Esophagus mucosa (tissue), 1 donor: ENCODE measurements at places on chromosomes 1 and 21.
A peak's percentile ranks its signal among the peaks of the same experiment; 100 is the strongest.

DNA sequence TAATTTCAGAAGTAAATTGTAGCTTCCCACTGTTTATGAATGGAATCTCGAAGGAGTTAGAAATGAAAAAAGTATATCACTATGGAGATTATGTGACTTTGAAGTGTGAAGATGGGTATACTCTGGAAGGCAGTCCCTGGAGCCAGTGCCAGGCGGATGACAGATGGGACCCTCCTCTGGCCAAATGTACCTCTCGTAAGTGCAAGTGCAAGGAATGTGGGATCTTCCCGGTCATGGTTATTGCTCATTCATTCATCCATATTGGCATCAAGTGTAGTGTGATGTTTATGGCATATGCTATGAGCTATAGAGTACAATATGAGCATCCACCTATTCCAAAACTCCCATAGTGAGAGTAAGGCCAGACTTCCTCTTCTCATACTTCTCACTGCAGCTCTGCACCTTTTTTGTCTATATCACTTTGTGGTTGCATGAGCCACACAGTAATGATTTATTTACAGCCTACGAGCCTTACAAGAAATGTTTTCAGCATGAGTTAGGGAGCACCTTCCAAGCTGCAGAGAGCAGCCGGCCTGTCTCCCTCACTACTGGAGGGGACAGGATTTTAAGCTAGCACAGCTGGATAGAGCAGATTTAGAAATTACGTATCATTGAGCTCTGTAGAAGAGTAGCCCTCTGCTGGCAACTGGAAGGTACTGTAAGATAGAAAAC lies 24.9 kb upstream of the CR1L start:
- ATAC-seq = peak; percentile 78

DNA sequence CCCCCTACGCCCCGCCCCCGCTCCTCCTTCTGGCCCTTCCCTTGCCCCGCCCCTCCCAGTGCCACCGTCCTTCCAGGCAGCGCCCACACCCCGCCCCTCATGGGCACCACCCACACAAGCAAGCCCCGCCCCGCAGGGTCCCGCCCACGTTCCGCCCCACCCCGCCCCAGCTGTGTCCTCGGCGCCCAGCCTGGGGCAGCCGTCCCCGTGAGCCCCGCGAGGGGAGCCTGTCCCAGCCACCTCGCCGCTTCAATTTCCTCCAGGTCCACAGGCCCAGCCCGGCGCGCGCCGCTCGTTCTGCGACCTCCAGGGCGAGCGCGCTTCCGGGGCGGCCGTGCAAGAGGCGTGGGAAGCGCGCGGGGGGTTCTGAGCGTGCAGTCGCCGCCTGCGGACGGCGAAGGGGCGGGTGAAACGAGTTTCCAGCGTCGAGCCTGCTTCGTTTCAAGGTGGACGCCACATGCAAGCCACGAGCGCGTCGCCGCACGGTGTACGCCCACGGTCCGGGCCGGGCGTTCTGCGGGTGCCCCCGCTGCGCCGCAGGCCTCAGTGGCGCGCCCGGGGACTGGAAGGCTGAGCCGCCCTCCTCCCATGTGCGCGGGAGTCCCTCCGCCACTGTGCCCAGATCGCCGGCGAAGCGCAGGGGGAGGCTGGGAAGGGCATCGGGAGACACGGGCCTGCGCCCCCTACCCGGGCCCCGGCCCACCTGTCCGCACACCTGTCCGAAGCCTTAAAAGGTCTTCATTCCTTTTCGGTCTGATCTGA lies 10.8 kb upstream of the FAAP20 start:
- peak; percentile 88 for ATAC-seq

DNA sequence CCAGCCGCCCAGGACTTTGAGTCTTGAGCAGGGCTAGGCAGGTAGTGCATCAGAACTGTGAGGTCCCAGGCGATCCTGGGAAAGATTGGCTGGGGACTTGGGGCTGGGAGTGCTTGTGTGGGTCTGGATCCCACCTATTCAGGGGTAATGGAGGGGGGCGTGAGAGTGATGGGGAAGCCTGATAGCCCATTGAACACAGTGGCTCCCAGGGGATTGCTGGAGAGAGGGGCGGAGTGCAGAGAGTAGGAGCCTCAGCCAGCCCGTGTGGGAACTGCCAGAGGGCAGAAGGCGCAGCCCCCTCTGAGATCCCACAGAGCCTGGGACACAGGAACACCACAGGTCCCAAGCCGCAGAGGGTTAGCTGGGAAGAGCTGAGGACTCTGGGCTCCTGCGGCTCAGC lies 19.3 kb upstream of the PDZK1IP1 start:
- no peak for ATAC-seq

GRCh38 chr1:181905944-181906597 lies 155.4 kb downstream of the ZNF648 start:
- no peak for ATAC-seq

DNA sequence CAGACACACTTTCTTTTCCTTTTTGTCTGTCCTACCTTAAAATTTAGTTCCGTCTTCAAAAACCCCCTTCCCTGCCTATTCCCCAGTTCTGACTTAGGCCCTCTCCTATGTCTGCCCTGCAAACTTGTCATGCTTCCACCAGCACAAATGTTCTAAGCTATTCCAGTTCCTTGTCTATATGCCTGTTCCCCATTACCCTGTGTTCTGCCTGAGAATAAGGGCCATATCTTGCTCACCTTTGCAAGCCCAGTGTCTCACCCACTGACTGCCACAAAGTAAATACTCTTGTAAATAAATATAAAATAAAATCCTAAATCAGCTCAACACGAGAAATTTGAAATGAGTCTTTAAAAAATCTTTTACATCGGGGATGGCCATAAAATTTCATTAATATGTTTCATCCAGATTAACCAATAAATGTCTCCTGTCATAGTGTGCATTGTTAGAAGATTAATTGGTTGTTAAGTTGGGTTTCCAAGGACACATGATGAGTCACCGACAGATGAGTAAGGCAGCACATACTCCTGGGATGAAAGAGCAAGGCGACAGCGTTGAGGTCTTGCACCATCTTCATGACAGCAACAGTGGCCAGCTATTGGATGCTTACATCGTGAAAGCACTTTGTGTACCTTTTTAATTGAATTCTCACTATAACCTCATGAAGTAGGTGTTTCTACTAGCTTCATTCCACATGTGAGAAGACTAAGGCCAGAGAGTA lies 92.6 kb upstream of the NGF start:
- peak; percentile 91 for ATAC-seq

GRCh38 chr1:214902636-214903320 lies 179.8 kb upstream of the KCNK2 start:
- ATAC-seq = no peak

DNA sequence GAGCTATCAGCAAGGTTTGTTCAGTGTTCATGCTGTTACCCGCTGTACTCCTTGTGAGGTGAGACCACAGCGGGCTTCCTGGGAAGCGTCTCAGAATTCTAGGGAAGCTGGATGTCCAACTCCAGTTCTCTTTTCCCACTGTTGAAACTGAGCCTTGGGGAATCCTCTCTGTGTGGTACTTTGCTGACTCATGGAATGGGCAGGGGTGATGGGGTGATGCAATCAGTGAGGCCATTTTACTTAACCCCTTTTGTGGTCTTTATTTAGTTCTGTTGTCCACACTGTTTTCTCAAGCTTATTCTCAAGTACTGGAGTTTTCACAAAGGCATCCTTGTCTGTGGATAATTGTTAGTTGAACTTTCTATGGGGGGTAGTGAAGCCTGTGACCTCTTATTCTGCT lies 42.6 kb downstream of the ACKR1 start:
- no peak for ATAC-seq
